Activated CD4-positive, alpha-beta T cell treated with anti-CD3 and anti-CD28 coated beads, Interleukin-2, amount 10 ng/mL, durations not matched to agents 7 days and 5 days (primary cell): ENCODE measurements at places on chromosomes 12 and 14. TPM values are rescaled to one million over a fixed set of nuclear protein-coding genes. Genes with fewer than 3 reads are reported as not detected.
A peak's percentile ranks its signal among the peaks of the same experiment; 100 is the strongest.

DNA sequence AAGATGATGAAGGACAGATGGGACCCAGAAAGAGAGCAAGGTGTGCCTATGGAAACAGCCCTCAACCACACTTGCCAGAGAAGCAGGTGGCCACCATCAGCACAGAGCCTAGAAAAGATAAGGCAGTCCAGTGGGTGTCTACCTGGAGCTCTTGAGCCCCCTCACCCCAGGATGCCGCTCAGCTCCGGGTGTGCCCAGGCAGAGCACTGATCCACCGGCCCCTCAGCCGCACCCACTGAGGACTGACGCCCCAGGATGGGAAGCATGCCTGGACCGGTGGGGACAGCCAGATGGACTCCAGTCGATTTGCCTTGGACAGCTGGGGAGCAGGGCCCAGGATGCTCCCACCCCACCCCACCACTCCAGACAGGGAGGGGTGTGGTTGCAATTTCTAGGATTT, 15.1 kb upstream of the ZFP36L1 start:
- H3K4me3 ChIP-seq, result no peak overlapping the region
- H3K4me1 ChIP-seq, result peaks cover 8% of the 10 kb centered on the region
- no peaks in the 10 kb centered on the region for H3K27me3 ChIP-seq
- H3K36me3 ChIP-seq, result peaks cover 2% of the 10 kb centered on the region

DNA sequence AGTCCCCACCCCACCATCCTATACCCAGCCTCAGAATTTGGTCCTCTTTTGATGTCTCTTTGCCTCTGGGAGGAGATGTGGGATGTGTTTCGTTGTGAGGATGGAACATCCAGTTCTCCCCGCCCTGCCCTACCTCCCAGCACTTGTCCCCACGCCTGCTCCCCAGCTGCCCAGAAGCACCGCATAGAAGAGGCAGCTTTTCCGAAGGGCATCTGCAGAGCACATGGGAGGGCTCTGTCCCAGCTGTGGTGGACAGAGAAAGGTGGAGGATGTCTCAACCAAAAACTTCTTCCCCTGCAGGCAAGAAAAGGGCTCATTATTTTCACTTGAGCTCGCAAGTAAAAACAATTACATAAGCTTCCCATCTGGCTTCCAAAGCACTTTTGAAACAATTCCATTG, 302.6 kb downstream of the PCNX1 start:
- no peak overlapping the region for H3K4me3 ChIP-seq
- peaks cover 1% of the 10 kb centered on the region for H3K36me3 ChIP-seq
- H3K4me1 ChIP-seq, result peaks cover 10% of the 10 kb centered on the region
- no peaks in the 10 kb centered on the region for H3K27me3 ChIP-seq
- no peak for DNase-seq

PSMD9 gene
- total RNA-seq, result 60.0 TPM

GPX2 gene
- total RNA-seq, result not detected

- H3K4me3 ChIP-seq, result no peak overlapping the region
- H3K27me3 ChIP-seq, result no peaks in the 10 kb centered on the region
- peaks cover 43% of the 10 kb centered on the region for H3K4me1 ChIP-seq
- DNase-seq, result peak; percentile 68
Observed at GRCh38 chr12:31749024-31749704, 20.3 kb upstream of the AMN1 start.

DNA sequence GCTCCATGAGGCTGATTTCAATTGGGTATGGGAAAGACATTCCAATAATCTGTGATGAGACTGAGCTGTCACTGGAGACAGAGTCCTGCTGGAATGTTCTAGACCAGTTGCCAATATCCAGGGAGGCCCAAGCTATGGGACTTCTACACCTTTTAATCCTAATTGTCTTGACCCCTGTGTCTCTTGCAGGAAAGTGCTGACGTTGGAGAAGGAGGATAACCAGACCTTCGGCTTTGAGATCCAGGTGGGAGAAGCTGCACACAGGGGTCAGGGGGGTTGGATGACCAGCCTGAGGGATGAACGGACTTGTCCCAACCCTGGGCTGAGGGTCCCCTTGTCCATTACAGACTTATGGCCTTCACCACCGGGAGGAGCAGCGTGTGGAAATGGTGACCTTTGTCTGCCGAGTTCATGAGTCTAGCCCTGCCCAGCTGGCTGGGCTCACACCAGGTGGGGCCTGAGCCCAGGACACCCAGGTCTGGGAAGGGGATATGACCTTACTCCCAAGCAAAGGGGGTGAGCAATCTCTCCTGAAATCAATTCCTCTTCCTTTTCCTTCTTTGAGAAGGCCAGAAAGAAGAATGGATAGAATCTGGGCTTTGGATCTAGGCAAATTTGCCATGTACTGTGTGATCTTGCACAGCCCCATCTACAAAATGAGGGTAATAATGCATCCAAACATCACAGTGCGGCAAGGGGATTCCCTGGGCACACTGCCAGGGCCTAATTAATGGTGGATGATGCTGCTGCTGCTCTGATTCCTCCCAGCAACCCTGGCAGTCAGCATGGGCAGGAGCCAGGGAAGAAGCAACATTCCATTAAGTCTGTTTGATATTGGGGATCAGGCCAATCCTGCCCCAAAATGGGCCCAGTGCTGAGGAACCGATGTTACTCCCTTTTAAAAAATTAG, 4.2 kb downstream of the TAMALIN start:
- peaks cover 15% of the 10 kb centered on the region for H3K27me3 ChIP-seq
- no peak for DNase-seq
- no peaks in the 10 kb centered on the region for H3K36me3 ChIP-seq
- H3K4me1 ChIP-seq, result peaks cover 17% of the 10 kb centered on the region

RPL10L gene
- not detected for total RNA-seq

DNA sequence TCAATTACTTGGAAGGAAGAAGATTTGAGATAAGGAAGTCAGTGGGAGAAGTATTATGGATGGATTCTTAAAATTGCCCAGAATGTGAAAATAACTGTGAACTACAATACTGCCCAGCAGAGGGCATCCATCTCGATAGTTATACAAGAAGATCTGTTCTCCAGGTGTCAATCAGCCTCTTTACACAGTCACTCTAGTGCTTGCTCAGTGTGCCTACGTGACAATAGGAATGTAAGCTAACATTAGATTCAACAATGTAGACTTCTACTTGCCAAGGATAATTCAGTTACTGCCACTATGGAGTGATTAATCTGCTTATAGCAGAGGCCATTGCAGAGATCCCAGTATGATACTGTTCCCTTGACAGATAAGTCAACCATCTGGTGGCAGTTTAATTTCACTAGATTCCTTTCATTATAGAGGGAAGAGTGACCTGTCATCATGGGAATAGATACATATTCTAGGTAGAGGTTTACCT, 10.6 kb upstream of the MAP4K5 start:
- H3K27me3 ChIP-seq, result peaks cover 7% of the 10 kb centered on the region
- H3K36me3 ChIP-seq, result peaks cover 3% of the 10 kb centered on the region
- no peak overlapping the region for H3K27ac ChIP-seq
- H3K4me1 ChIP-seq, result peaks cover 10% of the 10 kb centered on the region

DNA sequence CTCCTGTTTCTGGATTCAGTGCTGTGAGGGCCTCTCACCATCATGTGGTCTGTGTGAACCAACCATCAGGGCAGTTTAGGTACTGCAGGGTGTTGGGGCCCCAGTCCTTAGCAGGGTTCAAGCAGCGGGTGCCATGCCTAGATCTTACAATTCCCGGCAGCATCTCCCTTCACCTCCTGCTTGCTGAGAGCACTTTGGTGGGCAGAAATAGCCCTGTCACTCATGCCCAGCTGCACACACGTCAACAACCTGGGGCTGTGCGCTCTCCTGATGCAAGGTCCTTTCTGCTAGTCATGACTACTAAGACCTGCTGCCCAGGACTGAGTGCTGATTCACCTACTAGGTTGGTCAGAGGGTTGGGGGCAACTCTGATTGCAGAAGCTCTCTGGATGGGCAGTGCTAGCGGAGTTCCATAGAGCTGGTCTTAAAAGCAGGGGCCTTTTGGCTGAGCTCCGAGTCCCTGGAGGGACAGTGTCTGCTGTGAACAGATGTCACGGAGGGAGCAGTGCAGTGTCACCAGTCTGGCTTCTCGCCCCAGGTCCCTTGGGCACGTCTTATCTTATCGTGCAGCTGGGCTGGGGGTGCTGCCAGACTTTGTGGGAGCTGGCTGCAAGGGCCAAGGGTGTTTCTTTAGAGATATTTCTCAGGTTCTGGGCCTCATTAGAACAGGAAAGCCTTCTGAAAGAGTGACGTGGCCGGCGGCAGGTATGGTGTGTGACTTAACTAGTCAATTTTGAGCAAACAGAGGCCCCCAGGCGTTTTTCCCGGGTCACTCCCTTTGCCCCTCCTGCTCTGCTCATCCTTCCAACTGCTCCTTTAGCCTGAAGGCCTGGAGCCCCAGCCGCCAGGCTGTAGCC, 71.8 kb downstream of the NINJ2 start:
- H3K4me3 ChIP-seq, result no peak overlapping the region
- peaks cover 3% of the 10 kb centered on the region for H3K4me1 ChIP-seq
- H3K27me3 ChIP-seq, result peaks cover 17% of the 10 kb centered on the region
- H3K27ac ChIP-seq, result no peak overlapping the region
